Mesenteric fat pad (tissue), 1 donor: ENCODE measurements at places on chromosomes 5 and 9. TPM values are rescaled to one million over a fixed set of nuclear protein-coding genes. Genes with fewer than 3 reads are reported as not detected.

GARIN3 gene
- not detected for total RNA-seq

LCN10 gene
- 9.2 TPM for total RNA-seq

NLN gene
- total RNA-seq: 31.5 TPM

ADAMTS13 gene
- total RNA-seq: 0.64 TPM

ANKH gene
- 78.1 TPM for total RNA-seq

SLC46A2 gene
- total RNA-seq: 0.35 TPM

SKP2 gene
- 15.1 TPM for total RNA-seq

LTC4S gene
- total RNA-seq: 9.6 TPM

CATSPER3 gene
- total RNA-seq: 0.61 TPM

OR1J2 gene
- not detected for total RNA-seq

GNAQ gene
- total RNA-seq: 115 TPM

OR1Q1 gene
- total RNA-seq: not detected

HEMGN gene
- total RNA-seq: not detected
